ENCODE measurements at places on chromosomes 1 and 21.
A peak's percentile ranks its signal among the peaks of the same experiment; 100 is the strongest.

GRCh38 chr1:147611021-147611426 is 59.3 kb downstream of the ACP6 start:
- no peak for DNase-seq

DNA sequence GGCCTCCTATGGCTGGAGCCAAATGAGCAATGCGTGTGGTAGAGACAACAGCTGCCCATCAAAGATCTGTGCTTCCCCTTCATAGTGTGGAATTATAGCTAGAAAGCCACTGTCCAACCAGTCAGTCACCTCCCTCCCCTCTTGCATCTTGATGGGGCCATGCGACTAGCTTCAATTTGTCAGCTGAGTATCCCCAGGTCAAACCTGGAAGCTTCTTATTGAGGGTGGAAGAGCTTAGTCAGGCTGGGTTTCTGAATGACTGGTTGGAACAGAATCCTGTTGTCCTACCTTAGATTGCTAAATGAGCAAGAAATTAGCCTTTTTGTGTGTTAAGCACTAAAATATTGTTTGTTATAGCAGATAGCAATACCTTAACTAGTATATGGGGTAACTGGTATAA is 625.4 kb downstream of the PTPRC start:
- no peak for DNase-seq

GRCh38 chr1:217770918-217771317 is 139.8 kb downstream of the SPATA17 start:
- no peak for DNase-seq

DNA sequence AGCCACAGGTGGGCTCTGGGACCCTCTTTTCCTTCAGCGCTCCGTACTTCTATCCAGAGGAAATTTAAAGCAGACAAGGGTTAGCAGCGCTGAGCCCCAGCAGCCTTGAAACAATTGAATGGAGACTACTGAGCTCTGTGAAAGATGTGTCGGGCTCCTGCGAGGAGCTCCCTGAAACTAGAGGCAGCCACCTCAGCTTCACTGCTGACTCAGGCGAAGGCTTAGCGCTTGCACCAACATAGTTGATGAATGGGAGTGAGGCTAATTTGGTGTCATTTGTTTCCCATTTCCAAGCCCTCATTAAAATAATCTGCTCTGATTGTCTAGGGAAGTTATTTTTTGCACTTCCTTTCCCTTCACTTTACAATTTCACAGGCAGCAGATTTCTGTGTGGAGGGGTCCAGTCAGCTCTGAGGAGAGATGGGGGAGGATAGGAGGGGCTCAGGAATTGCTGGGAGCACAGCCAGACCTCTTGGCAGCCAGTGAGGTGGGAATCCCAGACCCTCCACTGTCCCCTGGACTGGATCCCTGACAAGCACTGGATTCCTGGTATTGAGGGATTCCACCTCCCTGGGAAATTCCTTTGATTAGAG is 398.9 kb upstream of the PLXNA2 start:
- DNase-seq, result no peak

- DNase-seq, result no peak
These were observed 32.8 kb downstream of the DPT start for GRCh38 chr1:168696125-168696760.

- no peak for DNase-seq
These were observed 142.6 kb downstream of the TTLL7 start for GRCh38 chr1:83856381-83856780.

GRCh38 chr1:190178827-190179226 is 298.8 kb downstream of the BRINP3 start:
- no peak for DNase-seq

DNA sequence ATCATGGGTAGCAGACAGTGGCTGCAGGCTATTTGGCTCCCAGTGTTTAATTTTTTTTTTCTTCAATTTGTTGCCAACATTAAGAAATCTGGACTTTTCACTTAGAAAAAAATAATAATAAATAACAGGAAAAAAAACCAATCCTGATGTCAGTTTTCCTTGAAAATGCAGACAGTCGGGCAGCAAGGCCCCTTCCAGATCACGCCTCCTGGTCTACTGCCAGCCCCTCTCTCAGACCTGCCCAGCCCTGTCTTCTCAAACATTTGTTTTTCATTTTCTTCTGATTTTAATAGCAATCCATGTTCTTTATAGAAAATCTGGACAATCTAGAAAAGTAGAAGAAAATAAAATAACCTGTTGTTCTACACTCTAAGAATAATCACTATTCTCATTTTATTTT is 15.5 kb downstream of the IFNGR2 start:
- no peak for DNase-seq

DNA sequence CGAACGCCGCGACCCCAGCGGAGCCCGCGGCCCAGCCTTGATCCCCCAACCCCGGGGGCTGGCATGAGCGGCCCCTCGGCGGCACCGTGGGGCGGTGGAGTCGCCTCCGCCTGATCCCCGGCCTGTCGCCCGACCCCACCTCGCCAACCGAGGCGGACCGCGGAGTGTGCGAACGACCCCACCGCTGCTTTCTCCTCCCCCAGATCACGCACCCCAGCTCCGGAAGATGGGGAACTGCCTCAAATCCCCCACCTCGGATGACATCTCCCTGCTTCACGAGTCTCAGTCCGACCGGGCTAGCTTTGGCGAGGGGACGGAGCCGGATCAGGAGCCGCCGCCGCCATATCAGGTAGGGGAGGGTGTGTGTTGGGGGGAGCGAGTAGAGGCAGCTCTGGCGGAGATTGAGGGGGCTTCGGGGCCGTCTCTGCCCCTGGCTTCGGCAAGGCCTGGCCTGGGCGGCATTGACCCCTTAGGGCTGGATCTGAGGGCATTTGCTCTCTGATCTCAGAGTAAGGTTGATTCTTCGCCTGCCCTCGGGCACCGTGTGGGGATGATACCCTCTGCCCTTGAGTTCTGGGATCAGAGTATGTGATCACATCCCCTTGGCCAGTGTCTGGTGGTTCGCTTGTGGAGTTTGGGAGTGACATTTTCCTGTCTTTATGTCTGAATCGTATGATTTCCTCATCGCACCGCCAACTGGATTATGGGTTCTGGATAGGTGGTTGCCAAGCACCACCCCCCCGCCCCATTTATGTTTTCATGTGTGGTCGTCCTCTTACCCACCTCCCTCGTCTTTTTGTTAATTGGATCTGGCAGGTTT is 668 bp downstream of the RNF11 start:
- DNase-seq, result no peak

GRCh38 chr1:235835226-235835625 is 31.5 kb downstream of the LYST start:
- DNase-seq, result no peak

- DNase-seq, result no peak
These were observed 96.6 kb downstream of the WDR4 start for GRCh38 chr21:42782723-42783242.

DNA sequence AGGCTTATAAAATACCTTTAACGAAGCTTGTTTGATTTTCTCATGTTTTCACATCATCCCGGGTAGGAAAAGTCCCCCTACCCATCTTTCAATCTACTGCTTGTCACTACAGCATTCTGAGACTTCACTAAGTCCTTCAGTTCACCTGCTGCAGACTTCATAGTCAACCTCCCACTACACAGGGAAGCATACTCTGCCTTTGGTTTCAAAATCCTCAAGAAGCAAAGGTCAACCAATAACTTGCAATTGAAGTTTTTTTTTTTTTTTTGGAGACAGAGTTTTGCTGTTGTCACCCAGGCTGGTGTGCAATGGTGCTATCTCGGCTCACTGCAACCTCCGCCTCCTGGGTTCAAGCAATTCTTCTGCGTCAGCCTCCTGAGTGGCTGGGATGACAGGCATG is 4.7 kb upstream of the PTPN22 start:
- DNase-seq, result no peak

DNA sequence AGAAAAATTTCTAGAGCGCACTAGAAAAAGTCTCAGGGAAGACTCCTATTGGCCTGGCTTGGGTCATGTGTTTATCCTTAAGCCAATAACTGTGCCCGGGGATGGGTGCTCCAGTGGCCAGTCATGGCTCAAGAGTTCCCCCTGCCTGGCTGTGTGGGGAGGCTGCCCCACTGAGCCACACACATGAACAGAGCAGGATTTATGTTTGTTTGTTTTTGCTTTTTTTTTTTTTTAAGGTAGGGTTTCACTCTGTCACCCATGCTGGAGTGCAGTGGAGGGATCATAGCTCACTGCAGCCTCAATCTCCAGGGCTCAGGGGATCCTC is 21.8 kb downstream of the EDN2 start:
- DNase-seq, result no peak

GRCh38 chr1:35243691-35244090 is 24.8 kb upstream of the ZMYM4 start:
- no peak for DNase-seq

- DNase-seq, result no peak
These were observed 48.0 kb downstream of the CAPN8 start for GRCh38 chr1:223617323-223618070.

DNA sequence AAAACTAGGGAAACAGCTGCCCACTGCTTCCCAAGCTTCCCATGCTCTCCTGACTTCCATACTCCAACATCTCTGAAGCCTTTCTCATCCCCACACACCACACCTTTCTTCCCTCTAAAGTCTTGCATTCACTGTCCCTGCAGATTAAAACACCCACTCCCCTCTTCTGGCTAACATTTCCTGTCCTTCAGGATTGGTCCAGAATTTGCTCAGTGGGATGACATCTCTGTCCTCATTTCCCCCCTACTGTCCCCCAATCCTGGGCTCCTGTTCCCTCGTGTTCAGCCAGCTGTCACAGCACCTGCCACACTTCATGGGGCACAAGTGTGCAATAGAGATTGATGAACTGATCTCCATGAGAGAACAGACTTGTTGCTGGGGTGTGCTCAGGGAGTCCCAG is 82.7 kb downstream of the KCND3 start:
- no peak for DNase-seq

GRCh38 chr1:152953761-152954160 is 6.8 kb downstream of the SPRR5 start:
- DNase-seq, result no peak

GRCh38 chr1:29685387-29685786 is 449.1 kb downstream of the PTPRU start:
- no peak for DNase-seq

- no peak for DNase-seq
These were observed 66.2 kb downstream of the S1PR1 start for GRCh38 chr1:101302831-101303511.

DNA sequence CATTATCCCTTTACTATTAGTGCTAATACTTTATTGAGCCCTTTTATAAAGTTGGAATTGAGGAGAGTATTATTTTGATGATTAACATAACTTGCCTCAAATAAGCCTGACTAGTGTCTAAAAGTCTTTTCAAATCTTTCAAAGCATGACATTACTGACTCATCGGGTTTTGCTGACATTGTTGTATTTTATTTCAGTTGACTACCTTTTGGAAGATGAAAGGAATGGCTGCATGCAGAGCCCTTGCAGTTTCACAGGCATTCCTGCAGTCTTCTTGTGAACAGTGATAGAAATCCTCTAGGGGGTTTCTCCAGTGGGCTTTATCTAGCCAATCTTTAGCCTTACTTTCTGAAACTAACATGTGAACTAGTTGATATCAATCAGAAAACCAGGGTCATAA is 43.0 kb upstream of the TMEM61 start:
- DNase-seq, result no peak

DNA sequence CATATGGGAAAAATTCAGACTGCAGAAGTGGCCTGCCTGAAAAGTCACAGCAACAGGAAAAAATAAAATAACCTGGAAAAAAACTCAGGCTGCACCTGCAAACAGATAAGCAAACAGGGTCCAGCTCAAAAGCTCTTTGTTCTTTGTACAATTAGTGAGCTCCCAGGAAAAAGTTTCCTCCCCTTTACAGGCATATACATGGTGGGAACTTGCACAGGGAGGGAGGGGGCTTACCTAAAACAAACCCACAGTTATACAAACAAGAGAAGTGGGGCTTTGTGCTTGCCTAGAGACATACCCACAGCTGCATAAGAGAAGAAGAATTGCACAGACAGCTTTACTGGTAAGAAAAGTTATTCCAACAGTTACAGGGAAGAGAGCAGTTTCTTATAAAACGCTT is 31.7 kb upstream of the COG2 start:
- no peak for DNase-seq

DNA sequence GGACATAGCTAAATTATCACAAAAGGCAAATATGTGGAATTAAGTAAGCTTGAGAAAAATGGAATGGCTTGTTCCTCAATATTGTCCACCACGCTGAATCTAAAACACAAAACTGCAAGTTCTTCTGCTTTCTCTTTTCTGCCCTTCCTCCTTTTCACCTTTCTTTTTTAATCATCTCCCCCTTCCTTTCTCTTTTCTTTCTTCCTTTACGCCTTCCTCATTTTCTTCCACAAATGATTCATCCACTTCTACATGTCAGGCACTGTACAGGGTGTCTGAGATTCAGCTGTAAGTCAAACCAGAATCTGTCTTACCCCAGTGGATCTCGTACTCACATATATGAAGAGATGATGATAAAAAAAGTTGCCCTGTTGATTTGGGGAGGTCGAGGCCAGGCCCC is 1182.5 kb downstream of the MRPL39 start:
- no peak for DNase-seq

GRCh38 chr1:173473599-173474011 is 3.5 kb upstream of the PRDX6 start:
- no peak for DNase-seq

GRCh38 chr1:93779540-93780165 is 98.0 kb upstream of the BCAR3 start:
- no peak for DNase-seq

DNA sequence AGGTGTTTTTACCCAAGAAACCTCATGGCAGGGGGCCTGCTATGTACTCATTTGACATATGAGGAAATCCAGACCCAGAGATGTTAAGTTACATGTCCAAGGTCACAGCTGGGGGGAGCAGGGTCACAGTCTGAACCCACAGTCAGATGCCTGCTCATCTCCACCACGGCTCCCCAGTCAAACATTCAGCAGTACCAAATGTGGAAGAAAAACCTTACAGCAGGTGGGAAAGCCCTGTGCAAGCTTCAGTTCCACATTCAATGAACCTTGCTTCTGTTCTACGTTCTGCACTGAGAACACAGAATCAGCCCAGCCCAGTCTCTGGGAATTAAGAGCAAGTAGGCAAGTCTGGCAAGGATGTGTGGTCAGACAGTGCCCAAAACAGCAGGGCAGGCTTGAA is 35.2 kb downstream of the LRP8 start:
- no peak for DNase-seq

DNA sequence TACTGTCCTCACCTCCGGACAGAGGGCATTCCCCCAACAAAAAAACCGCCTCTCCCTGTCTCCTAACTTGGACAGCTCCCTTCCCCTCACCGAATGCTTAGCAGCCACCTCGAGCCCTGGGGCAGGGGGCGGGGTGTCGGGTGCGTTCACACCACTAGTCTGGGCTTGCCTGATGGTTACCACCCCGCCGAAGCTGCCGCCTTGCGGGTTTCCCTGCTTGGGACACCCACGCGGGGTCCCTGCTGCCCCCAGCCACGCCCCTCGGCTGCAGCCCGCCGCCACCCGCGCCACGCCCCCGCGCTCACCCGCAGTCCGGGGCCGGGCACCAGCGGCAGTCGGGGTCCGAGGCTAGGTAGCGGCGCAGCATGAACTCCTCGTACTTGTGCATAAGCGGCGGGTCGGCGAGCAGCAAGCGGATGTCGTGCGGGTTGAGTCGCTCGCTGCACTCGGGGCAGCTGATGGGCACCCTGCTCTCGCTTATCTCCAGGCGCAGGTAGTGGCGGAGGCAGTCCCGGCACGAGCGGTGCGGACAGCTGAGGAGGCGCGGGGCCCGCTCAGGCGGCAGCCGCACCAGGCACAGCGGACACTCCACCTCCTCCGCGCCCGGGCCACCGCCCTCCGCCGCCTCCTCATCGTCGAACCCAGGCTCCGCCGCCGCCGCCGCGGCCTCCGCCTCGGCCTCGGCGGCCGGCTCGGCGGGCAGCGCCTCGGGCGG is 706 bp downstream of the RNF19B start:
- DNase-seq, result peak; percentile 58

- peak; percentile 76 for DNase-seq
These were observed at the start of gene MCOLN2 for GRCh38 chr1:84996846-84997666. MCOLN2 (minus strand) TSS chr1:84997113; CDS start chr1:84996872, 241 bp downstream.

Measured in HAP-1 (cell line).